Stomach (tissue), 19 donors: ENCODE measurements at places on chromosomes 6 and 20. TPM values are rescaled to one million over a fixed set of nuclear protein-coding genes. Genes with fewer than 3 reads are reported as not detected.
A peak's percentile ranks its signal among the peaks of the same experiment; 100 is the strongest.

WRNIP1 gene
- total RNA-seq, result 196 TPM

- DNase-seq, result no peak
Measured at GRCh38 chr20:50551288-50551687, 41.1 kb downstream of the PTPN1 start.

DNA sequence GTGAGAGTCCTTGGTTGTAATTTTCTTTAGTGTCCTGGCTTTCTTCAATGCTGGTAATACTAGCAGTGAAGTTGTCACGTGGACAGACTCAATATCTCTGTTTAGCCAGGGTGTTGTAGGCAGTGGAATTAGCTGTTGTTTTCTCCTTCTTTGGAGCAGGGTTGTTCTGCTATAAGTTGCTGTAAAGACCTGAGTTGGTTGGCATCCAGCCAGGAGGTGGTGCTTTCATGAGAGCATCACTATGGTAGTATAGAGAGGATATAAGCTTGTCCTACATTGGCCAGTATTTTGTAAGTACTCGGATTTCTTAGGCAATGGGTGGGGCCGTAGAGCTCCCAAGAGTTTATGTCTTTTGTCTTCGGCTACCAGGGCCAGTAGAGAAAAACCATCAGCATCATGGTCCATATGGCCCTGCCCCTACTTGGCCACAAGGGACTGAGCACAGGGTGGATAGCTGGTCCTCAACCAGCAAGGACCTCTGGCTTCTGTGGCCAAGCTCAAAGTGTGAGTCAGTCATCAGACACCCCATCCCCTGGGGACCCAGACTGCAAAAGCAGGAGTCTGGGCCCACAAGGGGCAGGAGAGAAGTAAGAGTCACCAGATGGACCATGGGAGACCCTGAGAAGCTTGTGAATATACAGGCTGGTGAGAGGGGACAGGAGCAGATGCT, 127.9 kb upstream of the NXT1 start:
- DNase-seq, result no peak

DPPA5 gene
- total RNA-seq, result not detected

DNA sequence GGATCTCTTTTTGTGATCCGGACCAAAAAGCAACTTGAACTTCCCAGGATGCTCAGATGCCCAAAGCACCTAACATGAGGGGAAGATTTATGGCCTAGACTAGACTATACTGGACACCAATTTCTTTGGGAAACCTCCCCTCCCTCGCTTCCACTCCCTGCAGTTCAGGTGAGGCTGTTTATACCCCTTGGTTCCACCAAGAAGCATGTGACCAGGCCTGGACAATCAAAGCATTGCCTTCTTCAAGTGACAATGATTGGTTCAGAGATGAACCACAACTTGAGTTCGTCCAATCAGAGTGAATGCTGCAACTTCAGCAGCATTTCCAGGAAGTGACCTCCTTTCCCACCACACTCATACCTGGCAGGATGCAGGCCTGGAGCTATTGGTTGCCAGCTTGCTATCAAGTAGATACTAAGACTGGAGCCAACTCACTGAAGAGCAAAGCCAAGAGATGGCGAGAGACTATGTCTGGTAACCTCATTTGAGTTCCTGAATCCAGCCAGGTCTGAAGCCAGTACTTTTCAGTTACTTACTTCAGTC, 45.6 kb upstream of the SLC9A8 start:
- no peak for DNase-seq

TENT5A gene
- total RNA-seq, result 14.7 TPM

DNA sequence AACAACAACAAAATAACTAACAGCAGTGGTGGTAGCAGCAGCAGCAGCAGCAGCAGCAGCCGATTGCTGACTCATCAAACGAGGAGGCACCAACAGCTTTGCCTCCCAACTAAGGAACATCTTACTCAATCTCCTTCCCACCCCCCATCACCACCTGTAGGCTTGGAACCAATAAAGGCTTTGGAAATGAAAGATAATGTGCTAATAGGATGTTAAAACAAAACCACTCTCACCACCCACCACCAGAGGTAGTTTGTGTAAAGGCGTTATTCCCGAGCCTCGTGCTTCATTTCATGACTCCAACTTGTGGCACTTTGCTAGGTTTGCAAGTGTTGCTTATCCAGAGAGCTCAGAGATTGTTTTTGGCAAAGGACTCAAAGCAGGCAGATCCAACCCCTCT, 346.5 kb downstream of the CD83 start:
- DNase-seq, result no peak

DNA sequence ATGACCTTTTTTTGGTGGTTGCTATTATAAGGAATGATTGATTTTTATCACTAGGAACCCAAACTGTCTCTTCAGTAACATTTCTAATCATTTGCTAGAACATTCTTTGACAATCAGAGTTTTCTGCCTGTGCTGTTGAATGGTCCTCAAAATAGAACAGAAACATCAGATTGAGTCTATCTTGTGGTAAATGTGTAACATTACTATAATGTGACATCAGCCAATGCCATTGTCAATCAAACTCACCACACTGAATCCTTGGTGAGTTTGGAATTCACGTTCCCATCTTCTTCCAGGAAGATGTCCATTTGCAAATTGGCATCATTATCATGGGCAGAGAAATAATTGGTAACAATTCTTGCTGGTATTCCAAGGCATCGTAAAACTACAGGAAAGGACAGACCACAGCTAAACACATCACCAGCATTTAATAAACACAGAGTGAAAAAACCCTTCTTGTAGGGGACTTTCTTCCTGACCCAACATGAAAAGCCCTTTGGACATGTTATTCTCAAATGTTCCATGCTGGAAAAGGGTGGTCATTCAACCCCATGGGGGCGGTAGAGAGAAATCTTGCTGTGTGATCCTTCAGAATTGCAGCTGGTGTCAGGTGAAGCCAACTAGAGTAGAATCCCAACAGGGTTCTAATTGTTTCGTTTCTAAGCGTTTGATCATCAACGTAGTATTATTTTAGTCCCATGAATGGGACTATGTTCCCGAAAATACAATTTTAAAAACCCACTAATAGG, 98.5 kb downstream of the F13A1 start:
- DNase-seq, result no peak

ZBTB22 gene
- total RNA-seq, result 1.2 TPM

GRCh38 chr20:47724396-47724795, 60.9 kb downstream of the SULF2 start:
- no peak for DNase-seq

FBXL4 gene
- total RNA-seq, result 2.6 TPM

DNA sequence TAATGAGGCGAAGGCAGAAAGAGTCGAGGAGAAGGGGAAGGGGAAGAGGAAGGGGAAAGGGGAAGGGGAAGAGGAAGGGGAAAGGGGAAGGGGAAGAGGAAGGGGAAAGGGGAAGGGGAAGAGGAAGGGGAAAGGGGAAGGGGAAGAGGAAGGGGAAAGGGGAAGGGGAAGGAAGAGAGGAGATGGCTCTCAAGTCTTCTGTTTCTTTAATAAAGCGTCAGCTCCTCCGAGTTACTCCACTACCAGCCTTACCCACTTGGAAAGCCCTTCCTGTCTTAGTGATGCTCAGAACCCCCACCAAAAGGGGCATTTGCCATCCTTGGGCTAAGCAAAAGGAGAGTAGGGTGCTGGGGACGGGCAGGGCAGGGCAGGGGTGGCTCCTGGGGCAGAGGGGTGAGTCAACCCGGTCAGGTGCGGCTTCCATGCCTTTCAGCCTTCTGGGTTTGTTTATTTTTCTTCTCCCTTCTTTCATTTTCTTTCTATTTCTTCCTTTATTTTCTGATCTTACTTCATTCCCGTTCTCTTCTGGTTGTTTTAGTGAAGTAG, 476 bp upstream of the CLIC5 start:
- no peak for DNase-seq

WFDC2 gene
- 72.6 TPM for total RNA-seq

DNA sequence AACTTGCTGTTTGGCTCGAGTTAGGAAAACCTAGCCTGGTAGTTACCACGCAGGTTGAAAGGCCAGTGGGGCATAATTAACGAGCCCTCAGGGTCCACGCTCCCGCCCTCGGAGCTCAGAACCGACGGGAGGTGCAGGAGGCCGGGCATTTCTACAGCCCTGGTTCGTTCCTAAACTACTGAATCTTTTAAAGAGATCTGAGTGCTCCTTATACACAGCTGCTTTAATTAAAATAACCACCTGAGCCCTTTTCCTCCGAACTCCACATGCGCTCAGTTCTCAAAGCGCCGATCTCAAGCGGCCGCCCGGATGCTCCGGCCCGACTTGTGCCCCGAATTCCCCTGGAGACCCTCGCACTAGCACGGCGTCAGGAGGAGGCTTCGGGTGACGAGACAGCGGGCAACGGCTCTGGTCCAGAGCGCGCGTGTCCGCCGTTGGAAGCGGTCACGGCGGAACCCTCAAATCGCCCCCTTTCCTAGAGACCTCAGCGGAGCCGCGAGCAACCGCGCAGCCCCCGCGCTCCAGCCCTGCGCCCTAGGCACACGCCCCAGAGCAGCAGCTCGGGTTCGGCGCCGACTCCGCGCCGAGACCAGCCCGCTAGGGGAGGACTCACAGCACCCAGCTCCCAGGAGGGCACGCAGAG, 397 bp downstream of the WDR27 start:
- DNase-seq, result no peak

DNA sequence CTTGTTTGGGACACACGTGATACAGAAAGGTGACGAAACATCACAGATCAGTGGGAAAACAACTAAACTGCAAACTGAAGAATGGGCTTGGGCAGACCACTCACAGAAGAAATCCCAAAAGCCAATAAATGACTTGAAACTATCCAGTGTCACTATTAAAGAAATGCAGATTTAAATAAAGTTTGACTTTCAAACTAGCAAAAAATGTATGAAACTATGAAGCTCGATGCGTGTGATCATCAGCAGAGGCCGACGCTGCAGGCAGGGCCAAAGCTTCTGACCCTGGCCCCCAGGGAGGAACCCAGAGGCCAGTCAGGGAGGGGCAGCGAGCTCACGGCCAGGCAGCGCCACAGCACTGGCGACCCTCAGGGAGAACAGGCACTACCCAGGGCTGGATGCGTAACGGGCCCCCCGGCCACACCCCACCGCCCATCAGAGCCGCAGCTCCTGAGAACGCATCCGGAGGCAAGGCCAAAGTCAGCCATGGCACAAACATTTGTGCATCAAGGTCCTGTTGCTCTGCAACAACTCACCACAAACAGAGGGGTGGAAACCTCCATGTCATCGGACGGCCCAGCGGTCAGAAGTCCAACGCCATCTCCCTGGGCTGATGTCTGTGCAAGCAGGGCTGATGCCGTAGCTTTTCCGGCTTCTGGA, 94.1 kb downstream of the YTHDF1 start:
- DNase-seq, result no peak

DNA sequence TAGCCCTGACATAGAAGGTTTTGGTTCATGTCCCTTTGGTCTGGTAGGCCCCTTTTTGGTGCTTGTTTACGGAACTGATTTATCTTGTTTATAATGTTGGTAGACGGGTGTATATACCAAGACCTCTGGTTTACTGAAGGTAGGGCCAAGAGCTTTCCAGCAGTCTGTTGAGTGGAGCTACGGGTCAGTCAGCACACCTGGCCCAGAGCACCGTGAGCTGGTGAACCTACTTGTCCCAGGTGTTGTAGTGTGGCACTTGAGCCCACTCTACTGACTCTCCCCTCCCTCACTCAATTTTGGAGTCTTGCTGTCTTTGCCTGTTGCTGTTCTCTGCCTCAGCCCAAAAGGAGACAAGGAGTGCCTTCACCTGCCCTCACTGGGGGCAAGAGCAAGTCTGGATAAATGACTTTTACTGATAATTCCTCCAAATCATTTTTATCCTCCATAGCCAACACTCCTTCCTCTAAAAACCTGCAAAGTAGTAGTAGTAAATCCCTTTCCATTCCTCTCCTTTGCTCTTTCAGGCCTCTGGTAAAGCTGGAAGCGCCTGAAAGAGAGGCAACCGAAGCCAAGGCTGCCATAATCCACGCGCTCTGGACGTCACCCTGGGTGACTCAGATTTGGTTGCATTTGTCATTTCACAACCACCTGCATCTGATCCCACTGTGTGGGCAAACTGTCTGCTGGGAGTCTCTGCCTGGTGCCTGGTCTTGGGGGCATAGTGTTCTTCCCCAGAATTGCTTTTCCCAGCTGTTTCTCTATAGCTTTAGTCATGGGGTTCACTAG, 22.2 kb downstream of the RREB1 start:
- DNase-seq, result peak; percentile 34

UNC5CL gene
- 84.8 TPM for total RNA-seq

DNA sequence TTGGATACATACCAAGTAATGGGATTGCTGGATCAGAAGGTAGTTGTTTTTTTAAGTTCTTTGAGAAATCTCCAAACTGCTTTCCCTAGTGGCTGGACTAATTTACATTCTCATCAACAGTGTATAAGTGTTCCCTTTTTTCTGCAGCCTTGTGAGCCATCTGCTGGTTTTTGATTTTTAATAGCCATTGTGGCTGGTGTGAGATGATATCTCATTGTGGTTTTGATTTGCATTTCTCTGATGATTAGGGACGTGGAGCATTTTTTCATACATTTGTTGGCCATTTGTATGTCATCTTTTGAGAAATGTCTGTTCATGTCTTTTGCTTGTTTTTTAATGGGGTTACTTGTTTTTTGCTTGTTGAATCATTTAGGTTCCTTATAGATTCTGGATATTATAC, 34.8 kb downstream of the TOP1 start:
- no peak for DNase-seq

C6orf52 gene
- total RNA-seq, result not detected

FRK gene
- 10.7 TPM for total RNA-seq

UBE2C gene
- 37.5 TPM for total RNA-seq

KCNK15 gene
- 7.7 TPM for total RNA-seq

GRCh38 chr6:28824793-28825731, 98.7 kb downstream of the TRIM27 start:
- no peak for DNase-seq

GRCh38 chr20:25195962-25196785, 662 bp downstream of the ENTPD6 start:
- DNase-seq, result peak; percentile 76

EYS gene
- total RNA-seq, result not detected

MUC21 gene
- total RNA-seq, result 4.9 TPM

TRIM10 gene
- 0.37 TPM for total RNA-seq

GRCh38 chr6:126042001-126042419, 55.7 kb downstream of the TRMT11 start:
- DNase-seq, result no peak

MC3R gene
- not detected for total RNA-seq

PPIL6 gene
- not detected for total RNA-seq

GRCh38 chr6:116010790-116011401, 49.8 kb downstream of the FRK start:
- peak; percentile 86 for DNase-seq

DNA sequence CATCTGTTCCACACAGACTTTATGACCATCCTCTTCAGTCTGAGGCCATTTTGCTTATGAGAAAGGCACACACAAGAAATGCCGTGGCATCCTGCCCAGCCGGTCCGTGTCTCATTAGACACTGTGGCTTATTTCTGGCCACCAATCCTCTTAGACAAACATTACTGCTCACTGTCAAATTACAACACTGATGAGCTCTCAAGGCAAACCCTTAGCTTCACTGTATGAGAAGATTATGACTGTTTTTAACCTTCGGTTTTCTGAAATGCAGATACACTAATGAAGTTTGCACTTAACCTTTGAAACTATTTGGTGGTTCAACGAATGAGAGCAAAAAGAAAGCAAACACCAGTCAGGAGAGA, 50.5 kb upstream of the DST start:
- DNase-seq, result peak; percentile 74

- DNase-seq, result no peak
Measured at GRCh38 chr6:156587071-156587470, 190.1 kb upstream of the ARID1B start.
